Nephron progenitor cell (in vitro differentiated cells): ENCODE measurements at places on chromosomes 4 and X.

DNA sequence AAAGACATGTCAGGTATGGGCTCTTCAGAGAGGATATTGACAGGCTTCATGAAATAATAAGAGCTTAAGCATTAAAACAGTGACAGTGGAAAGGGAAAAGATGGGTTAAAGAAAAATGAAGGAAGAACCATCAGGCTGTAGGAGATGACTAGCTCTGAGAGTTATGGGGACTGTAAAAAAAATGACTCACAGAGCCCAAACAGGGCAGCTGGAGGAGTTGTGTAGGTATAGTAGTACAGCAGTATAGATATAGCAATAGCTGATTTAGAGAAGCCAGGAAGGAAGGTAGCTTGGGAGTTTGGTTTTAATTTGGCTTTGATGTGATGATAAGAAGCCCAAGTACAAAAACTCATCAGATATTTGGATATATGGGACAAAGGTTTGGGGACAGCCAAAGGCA, 66.6 kb downstream of the FREM3 start:
- DNase-seq, result no peak

DNA sequence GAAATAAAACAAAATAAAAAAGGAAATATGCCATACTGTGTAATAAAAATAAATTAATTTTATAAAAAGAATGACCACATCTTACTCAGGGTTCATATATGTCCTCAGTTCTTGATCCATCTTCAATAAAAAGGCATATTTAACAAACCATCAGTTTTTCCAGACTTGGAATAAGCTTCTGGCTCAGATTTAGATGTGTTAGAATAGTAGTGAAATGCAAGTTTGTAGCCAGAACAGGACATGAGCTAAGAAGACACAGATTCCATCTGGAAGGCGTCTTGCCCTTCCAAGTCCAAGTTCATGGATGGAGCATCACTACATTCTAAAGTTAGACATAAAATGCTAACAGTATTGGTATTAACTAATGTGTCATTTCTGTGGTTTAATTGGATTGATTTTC, 10.3 kb upstream of the LSM6 start:
- DNase-seq, result no peak

GRCh38 chr4:109078724-109079123, 223.7 kb downstream of the COL25A1 start:
- no peak for DNase-seq

DNA sequence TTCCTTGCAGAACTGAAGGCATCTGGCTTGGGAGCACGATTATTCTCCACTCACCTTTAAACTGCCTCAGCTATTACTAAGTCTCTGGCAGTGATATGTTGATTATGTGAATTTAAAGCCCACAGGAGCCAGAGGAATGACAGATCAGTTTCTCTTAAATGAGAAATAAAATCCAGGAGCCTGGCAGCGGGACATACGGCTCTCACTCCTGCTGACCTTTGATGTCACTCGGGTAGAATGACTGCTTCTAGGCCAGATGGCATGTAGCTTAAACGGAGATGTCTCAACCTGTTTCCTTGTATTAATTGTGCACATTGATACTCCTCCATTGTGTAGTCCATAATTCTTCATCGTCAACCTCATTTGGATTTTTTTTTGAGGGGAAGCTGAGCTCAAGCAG, 4.0 kb upstream of the CBLL2 start:
- no peak for DNase-seq

DNA sequence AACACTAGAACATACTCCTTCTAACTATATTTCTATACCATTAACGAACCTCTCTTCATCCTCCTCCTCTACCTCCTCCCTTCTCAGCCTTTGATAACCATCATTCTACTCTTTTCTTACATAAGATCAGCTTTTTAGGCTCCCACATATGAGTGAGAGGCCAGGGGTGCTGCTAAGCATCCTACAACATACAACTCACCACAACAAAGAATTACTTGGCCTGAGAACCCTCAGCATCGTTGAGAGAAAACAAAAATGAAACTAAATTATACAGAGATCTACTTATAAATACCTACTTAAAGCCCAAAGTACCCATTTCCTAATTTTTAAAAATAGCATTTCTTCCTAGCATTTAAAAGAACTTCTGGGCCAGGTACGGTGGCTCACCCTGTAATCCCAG, 77.7 kb downstream of the CC2D2A start:
- no peak for DNase-seq

- no peak for DNase-seq
Observed at GRCh38 chr4:18390655-18391353, 369.2 kb upstream of the LCORL start.

DNA sequence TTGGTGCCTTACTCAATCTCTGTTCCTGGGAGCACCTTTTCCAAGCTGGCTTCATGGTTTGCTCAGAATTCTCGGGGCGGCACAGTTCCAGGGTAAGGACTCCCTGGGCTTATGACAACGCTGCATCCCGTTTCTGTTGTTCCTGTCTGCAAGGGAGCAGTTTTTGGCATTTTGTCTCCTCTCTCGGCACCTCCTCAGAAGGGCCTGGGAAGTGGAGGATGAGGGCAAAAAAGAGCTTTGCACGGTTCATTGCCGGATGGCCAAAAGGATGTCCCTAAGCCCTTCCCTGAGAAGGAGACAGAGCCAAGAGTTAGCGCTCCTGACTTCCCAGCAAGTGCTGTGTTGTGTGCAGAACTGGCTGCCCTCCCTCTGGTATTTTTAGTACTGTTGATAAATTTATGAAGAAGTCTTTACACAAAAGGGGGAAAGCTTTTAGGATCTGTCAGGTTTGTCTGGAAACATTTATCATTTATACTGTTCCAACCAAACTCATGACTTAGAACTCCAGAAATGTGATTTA, 13.4 kb downstream of the SRD5A3 start:
- DNase-seq, result no peak

DNA sequence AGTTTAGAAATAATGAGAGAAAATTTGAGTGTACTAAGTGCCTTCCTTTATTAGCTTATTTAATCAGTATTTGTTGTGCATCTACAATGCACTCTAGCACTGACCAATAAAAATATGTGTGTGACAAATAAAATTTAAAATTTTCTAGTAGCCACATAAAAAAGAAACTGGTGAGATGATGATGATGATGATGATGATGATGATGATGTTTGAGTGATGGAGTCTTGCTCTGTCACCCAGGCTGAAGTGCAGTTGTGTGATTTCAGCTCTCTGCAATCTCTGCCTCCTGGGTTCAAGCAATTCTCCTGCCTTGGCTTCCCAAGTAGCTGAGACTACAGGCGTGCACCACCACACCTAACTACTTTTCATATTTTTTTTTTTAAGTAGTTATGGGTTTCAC, 110.2 kb downstream of the RNF150 start:
- DNase-seq, result no peak

DNA sequence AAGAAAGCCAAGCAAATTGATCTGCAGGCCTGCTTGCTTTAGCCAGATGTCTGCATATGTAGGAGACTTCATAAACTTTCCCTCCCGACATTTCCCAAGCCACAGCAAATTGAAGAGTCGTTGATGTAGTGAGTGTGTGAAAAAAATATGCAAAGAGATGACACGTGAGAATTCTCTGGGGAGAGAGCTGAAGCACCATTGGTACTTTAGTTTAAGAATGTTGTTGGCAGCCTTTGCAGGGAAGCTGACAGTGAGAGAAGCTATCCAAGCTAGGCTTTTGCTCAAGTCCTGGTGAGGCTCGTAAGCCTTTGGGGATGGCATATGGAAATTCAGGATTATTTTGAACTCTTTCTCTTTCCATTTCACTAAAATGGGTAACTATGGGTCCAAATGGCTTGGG, 87.5 kb downstream of the GLRA2 start:
- DNase-seq, result no peak

DNA sequence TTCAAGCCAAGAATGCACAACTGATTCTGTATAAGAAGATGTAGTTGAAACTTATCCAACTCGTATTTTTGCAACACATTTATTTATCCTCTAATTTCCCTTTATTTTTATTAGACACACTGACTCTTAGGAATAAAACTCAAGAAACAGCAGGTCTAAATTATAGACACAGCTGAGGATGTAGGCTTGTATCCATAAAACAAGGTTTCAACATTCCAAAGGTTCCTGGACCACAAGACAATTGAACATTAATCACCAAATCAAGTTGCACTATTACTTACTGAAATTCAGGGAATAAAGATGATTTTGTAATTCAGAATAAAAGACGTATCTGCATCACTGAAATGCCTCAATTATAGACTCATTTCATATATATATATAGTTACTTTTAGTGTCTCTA, 683.5 kb upstream of the GRIA3 start:
- DNase-seq, result no peak

DNA sequence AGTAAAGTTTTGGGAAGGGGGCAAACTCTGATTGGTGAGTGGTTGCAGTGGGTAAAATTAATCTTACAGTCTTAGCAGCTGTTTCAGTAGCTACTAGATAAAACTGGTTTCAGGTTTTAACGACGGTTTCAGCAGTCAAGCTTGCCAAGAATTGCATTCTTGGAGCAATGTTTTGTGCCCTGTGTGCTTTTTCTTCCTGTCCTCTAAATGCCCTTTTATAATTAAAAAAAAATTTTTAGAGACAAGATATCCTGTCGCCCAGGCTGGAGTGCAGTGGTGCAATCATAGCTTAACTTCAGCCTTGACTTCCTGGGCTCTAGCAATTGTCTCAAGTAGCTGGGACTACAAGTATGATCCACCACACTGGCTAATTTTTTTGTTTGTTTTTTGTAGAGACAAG, 6.3 kb upstream of the PPEF2 start:
- no peak for DNase-seq

GRCh38 chr4:129422277-129422676, 326.3 kb downstream of the C4orf33 start:
- no peak for DNase-seq

- DNase-seq, result no peak
Observed at GRCh38 chr4:75745721-75746199, 21.4 kb downstream of the USO1 start.
